ENCODE measurements at places on chromosomes 6 and 20. TPM values are rescaled to one million over a fixed set of nuclear protein-coding genes. Genes with fewer than 3 reads are reported as not detected.

The GINM1 gene
- 14.4 TPM for polyA plus RNA-seq

The KCNK17 gene
- polyA plus RNA-seq, result 0.07 TPM

The BMP2 gene
- not detected for polyA plus RNA-seq

The BIRC7 gene
- polyA plus RNA-seq, result 0.12 TPM

The SMPDL3A gene
- 0.20 TPM for polyA plus RNA-seq

The ADGB gene
- polyA plus RNA-seq, result not detected

The ADRM1 gene
- polyA plus RNA-seq, result 87.2 TPM

The ARMC2 gene
- 4.4 TPM for polyA plus RNA-seq

The NKAIN2 gene
- polyA plus RNA-seq, result not detected

The VSTM2L gene
- 0.16 TPM for polyA plus RNA-seq

The CRNKL1 gene
- polyA plus RNA-seq, result 5.7 TPM

The PRPH2 gene
- polyA plus RNA-seq, result 0.03 TPM

The ECT2L gene
- polyA plus RNA-seq, result 0.20 TPM

The NT5E gene
- polyA plus RNA-seq, result 9.9 TPM

The TSHZ2 gene
- 1.00 TPM for polyA plus RNA-seq

The SLX4IP gene
- 2.5 TPM for polyA plus RNA-seq

The BMP6 gene
- polyA plus RNA-seq, result 0.78 TPM

The SPATS1 gene
- polyA plus RNA-seq, result not detected

The MUCL3 gene
- polyA plus RNA-seq, result not detected

The ANKRD66 gene
- not detected for polyA plus RNA-seq

The GFRAL gene
- not detected for polyA plus RNA-seq

The GPX5 gene
- polyA plus RNA-seq, result not detected

The ZNF318 gene
- 113 TPM for polyA plus RNA-seq

The PM20D2 gene
- 7.4 TPM for polyA plus RNA-seq

The C20orf204 gene
- 0.39 TPM for polyA plus RNA-seq

The FAM162B gene
- not detected for polyA plus RNA-seq

The EGFL8 gene
- 2.7 TPM for polyA plus RNA-seq

The NFKBIL1 gene
- polyA plus RNA-seq, result 10.3 TPM

The HRH3 gene
- not detected for polyA plus RNA-seq
